ENCODE measurements at places on chromosomes 5 and 9.

DNA sequence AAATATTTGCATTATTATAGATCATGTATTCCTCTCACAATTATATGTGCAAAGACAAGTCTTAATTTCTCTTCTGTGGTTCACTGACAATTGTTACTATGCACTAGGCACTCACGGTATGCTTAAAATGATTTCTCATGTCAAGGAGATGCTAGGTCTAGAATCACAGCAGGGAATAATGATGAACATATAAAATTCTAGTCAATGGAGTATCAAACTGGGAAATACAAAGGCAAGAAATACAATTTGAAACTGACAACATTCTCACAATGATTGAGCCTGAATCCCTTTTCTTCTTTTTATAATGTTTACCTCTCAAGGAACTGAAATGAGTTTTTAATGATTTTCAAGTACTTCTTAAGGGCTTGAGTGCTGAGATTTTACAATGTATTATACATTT, 302.3 kb upstream of the GRAMD2B start:
- DNase-seq, result no peak

DNA sequence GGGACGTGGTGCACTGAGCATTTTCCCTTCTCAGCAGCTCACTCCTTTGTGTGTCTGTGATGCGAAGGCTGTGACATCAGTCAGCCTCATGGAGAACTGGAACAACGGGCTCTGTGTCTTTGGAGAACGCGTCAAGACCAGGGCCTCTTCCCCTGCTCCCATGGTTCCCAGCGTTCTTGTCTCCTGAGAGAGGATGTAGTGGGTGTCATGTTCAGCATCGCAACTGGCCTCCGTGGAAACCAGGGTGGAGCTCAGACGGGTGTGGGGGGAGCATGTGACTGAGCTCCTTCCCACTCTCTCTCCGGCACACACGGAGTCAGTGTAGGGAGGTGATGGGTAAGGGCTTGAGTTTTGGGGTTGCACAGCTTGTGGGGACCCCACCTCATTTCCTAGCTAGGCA, 59.7 kb downstream of the TENT4A start:
- DNase-seq, result no peak

DNA sequence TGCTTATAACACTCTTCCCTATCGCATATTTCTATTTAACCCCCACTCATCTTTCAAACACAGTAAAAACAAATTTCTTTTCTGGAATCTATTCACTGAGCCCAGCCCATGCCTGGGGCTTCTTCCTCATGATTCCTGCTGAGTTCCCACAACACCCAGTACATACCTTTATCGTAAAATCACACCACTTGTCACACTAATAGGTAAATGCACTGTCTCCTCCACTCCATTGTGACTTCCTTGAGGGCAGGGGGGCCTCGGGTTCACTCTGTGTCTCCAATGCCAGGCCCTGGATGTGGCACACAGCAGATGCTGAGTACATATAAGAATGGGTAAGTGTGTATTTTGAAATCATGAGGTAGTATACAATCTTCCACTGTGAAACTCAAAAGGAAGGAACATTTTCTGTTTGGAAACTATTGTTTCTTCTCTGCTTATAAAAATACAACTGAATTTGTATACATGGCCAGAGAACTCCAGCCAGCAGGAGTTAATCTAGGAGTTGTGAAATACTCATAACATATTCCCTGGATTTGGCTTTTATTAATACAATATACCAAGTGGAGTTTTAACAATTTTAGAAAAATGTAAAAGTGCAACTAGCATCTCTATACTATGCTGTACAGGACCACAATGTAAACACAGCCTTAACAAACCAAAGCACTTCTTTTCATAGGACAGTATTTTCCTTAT, 7.2 kb downstream of the PLK2 start:
- no peak for DNase-seq

- no peak for DNase-seq
These were observed 74.0 kb downstream of the MRPS27 start for GRCh38 chr5:72245951-72246532.
